Stimulated activated CD8-positive, alpha-beta memory T cell treated with anti-CD3 and anti-CD28 coated beads, Interleukin-4, amount 100 ng/mL, for 1 hour (primary cell): ENCODE measurements at places on chromosomes 16 and 17.

DNA sequence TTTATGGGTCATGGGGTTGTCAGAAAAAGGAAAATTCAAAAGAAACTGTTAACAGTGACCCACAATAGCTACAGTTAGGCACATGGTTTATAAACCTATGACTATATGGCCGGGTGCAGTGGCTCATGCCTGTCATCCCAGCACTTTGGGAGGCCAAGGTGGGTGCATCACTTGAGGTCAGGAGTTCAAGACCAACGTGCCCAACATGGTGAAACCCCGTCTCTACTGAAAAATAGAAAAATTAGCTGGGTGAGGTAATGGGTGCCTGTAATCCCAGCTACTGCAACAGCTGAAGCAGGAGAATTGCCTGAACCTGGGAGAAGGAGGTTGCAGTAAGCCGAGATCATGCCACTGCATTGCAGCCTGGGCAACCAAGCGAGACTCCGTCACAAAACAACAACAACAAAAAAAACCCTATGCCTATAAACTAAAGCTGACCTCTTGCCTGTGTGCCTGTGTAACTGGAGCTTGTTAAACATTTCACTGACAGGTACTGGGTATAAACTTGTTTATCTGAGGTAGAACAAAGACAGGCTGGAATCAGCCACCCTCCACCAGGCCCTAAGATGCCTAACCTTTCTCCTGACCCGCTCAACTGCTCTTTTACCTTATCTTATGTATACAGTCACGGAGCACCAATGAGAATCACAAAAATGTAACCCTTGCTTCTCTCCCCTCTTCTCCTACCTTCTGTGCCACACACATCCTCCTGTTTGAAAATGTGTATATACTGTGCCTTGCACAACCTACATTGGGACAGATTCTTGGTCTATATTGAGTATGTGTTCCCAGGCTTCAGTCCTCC is 62.9 kb upstream of the ATF7IP2 start:
- DNase-seq = no peak

- no peak for DNase-seq
Observed at GRCh38 chr17:41010441-41010840, 1.5 kb upstream of the KRTAP3-1 start.

- DNase-seq = no peak
Observed at GRCh38 chr17:35666967-35667532, 64.4 kb upstream of the RASL10B start.

DNA sequence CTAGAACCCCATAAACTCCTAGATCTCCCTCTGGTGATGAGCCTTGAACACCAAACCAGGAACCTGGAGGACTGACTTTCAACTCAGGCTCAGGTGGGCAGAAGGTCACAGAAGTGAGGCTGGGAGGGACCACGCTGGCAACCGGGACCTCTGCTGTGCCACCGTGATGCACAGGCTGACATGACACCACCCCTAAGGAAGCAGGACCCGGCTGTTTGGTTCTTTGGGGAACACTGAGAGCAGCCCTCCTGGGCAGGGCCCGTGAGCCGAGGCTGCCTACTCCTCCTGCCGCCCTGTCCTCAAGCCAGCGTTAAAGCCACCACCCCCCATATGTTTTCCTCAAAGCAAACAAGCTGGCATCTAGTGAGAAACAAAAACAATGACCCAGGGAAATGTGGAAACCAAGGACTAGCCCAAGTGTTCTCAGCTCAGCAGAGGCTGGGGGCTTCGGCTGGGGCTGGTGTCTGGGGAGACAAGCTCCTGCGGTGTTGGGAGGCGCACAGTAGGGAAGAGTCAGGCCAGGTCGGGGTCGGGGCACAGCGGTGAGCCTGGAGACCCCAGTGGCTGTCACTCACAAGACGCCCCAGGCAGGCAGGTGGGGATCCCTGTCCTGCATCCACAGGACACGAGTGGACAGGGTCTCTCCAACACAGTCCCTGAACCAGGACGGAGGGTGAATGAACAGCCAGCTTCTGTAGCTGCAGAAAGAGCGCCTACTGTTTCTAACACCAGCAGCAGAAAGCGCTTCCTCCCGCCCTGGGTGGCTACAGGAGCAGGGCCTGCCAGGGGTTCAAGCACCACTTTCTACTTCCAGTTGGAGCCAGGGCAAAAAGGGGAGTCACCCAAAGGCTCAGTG is 1.7 kb downstream of the SMIM5 start:
- DNase-seq = no peak

DNA sequence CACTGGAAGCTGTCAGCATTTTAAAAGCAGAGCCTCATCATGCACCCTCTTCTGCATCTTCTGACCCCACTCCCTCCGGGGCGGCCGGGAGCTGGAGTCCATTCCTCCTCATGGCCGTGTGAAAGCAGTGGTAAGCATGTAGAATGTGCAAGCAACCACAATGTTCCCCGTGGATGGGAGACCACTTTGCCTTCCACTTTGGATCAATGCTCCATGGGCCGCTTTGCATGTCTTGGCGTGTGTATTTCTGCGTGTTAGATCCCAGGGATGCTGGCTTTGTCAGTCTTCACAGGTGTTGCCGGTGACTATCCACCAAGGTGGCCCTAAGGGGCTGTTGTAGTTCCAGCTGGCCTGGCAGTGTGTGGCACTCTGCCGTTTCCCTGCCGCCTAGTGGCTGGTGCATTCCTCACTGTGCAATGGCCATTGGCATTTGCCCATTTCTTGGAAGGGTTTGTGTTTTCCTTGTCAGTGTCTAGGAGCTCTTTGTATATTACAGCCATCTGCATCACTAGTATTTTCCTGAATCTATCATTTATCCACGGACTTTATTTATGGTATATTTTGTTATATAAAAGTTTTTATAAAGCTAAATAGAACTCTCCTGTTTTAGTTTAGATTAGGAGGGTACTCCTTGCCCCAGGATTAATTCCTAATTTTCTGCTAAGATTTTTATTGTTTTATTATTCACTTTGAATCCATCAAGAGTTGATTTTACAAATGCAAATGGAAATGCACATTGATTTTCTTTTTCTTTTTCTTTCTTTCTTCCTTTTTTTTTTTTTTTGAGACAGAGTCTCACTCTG is 5.8 kb upstream of the ALDH3A1 start:
- DNase-seq = no peak

DNA sequence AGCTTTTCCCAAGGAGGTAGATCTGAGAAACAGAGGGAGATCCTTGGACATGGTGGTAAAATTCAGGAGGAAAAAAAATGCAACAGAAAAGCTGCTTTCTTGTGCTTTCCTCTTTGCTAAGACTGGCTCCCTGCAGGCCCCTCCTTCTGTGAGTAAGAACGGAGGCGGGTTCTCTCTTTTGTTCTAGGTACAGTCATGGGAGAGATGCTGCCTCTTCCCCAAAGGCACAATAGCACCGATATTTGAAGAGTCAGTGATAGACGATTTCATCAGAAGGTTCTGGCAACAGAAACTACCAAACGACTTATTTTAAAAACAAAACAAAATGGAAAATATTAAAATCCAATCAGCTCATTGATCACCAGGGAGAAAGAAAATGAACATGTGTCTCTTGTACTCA is 32.6 kb upstream of the KIFC3 start:
- DNase-seq = no peak

DNA sequence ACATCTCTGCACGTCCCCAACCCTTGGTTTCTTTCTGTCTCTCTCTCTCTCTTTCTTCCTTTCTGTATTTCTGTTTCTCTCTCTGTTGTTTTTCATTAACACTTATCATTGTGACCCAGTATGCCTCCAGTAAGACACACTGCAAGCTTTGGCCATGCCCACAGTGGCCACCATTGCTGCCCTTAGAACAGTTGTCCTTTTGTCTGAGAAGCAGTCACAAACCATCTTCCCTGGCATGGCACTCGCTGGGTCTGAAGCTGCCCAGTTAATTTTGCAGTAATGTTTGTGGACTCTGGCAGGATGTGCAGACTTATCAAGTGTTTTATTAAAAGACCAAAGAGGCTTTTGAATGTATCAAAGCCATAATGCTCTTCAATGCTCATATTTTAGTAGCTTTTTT is 146.9 kb downstream of the MSI2 start:
- no peak for DNase-seq

DNA sequence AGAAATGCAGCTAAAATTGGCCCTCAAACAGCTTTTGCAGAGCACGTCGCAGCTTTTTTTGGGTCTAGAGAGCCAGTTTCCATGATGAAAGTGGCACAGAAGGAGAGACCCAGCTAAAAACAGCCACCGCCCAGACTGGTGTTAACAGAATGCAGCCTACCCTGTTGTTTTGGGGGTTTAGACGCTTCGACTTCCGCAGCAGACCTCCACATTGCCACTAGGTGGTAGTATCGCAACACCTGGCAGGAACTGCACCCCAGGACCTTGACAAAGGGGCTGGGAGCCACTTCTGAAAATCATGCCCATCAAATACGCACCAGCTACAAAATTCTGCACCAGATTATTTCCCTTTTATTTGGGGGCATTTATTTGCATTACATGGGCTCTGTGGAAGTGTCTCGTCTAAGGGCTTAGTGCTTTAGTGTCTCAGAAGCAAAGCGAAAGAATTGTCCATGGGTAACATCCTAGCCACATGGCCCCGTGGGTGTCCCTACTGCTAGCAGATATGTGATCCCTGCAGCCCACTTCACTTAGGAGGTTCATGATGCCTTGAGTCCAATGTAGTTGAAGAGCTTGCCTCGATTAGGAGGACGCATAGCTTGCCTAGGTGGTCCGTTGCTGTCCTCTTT is 167.1 kb downstream of the HAPSTR1 start:
- DNase-seq = no peak

DNA sequence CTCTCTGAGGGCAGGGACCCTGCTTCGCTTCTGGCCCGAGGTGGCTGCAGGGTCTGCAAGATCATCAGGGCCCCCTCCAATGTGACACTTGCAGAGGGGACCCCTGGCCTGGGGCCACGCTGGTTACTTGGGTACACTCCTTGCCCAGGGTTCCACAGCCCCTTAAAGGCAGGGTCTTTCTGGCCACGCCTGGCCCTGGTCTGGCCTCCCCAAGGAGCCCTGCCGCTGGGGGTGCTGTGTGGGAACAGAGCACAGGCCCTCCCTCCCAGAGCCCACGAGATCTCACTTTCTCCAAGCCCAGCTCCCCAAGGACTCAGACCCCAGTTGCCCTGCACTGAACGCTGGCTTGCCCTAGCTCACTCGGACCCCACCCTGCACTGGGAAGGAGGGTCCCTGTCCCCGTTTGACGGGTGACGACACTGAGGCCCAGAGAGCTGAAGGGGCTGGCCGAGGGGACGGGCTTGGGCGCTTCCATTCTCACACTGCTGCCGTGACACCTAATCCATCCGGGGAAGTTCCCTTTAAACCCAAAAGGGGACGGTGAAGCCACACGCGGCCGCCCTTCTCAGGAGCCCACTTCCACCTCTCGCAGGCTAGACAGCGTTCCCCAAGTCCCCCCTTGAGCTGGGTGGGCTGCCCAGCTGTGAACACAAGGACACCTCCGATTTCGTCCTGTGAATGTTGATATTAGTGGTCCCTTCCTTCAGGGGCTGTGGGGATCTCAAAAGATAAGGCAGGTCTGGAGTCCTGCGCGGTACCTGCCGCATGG is 26.9 kb upstream of the OSGIN1 start:
- no peak for DNase-seq

DNA sequence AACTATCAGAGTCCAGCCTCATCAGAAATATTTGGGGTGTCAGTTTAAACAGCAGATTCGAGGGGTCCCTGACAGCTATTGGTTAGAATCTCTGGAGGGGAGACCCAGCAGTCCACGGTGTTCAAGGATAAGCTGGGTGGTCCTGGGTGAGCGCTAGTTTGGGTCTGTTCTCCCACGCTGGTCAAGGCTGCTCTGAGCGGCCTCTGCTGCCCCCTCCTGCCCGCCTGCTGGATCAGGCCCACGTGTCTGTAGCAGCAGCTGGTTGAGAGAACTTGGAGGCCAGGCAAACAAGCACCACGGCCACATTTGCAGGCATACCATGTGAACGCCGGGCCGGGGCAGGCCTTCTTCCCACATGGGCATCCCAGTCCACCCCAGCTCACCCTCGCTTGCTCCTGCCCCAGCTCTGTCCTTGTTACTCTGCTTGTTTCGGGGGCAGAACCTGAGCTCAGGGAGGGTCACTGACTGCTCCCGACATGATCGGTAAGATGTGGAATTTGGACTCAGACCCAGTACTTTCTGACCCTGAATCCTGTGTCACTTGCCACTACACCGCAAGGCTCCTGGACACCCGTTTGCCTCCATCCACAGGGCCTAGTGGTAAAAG is 7.4 kb downstream of the FOXF1 start:
- DNase-seq = no peak

DNA sequence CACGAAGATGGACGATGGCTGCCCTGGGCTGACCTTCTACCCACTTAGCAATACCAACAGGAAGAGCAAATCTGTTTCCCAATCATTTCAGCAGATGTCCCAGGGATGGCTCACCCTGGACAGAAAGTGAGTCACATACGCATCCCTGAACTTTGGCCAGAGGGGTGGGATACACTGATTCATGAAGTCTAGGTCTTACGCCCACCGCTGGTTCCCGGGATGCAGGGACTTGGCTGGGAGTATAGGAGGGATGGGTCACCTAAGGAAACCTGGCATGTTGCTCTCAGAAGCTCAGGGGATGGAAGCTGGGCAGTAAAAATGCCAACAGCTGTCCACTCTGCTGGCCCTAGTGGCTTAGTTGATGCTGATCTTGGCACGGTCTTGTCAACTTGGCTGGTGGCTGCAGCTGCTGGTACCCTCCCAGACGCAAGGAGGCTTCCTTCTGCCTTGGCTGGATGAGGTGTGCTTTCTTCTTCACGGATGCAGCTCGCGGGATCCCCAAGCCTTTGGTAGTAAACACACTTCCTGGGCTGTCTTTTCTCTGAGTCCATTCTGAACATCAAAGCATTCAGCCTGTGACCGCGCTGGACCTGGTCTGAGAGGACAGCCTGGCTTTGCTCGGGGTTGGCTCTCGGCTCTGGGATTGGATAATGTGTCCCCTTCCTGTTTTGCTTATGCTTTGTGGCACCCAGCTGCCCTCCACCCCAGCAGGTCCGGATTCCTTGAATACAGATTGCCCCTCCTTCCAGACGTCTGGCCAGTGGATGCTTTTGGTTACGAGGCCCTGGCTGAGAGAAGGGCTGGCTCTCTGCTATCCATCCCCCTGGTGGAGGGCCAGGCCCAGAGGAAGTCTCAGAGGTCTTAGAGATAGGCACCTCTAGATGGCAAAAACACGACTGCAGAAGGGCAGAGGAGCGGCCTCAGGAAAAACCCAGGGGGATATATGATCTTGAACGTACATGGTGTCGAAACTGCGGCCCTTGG is 71.5 kb downstream of the RAP1GAP2 start:
- DNase-seq = no peak

- DNase-seq = no peak
Observed at GRCh38 chr16:4064950-4065352, 51.3 kb downstream of the ADCY9 start.

- DNase-seq = no peak
Observed at GRCh38 chr16:74760007-74760767, 14.4 kb downstream of the FA2H start.
